Activated CD4-positive, alpha-beta T cell treated with anti-CD3 and anti-CD28 coated beads for 4 hours (primary cell): ENCODE measurements at places on chromosomes 6 and 20.

DNA sequence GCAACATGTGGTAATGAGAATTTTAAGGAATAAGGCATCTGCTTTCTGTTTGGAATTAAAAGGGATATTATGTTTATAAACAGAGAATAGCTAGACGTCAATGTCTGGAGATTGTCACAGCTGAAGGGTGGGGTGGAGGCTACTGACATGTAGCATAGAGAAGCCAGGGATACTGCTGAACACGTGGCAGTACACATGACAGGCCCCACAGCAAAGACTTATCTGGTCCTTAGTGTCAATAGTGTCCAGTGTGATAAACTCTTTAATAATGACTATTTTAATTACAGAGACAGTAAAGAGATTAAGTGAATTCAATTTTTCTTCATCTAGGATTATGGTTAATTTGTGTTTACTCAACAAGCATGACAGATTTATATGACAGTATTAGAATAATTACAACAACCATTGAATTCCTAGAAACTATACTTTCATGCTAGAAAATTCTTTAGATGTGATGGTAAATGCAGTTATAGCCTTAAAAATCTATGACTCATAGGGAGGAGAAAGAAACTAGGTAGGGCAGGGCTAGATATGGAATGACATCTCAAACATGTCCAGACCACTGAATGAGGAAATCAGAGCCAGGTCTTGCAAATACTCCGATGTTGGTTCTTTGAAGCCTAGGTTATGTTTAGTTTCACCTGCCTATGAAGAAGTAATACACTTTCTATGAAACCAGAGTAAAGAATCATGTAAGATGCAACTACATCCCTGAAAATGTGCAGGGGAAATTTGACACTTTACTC lies 399.5 kb downstream of the PHF3 start:
- no peak for DNase-seq

GRCh38 chr6:169982461-169983386 lies 231.3 kb downstream of the ERMARD start:
- DNase-seq: no peak

DNA sequence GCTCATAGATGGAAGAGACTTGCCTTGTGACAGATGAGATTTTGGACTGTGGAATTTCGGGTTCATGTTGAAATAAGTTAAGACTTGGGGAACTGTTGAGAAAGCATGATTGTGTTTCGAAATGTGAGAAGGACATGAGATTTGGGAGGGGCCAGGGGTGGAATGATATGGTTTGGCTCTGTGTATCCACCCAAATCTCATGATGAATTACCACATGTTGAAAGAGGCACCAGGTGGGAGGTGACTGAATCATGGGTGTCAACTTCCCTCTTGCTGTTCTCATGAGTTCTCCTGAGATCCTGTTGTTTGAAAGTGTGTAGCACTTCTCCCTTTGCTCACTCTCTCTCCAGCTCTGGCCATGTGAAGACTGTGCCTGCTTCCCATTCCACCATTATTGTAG lies 17.9 kb downstream of the AHI1 start:
- no peak for DNase-seq

DNA sequence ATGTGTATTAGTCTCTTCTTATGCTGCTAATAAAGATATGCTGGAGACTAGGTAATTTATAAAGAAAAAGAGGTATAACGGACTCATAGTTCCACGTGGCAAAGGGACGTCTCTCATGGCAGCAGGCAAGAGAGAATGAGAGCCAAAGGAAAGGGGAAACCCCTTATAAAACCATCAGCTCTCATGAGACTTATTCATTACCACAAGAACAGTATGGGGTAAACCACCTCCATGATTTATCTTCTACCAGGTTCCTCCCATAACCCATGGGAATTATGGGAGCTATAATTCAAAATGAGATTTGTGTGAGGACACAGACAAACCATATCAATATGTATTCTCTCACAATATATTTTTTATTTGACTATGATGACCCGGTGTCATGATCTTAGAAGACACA lies 109.1 kb downstream of the UTRN start:
- no peak for DNase-seq

GRCh38 chr6:148657048-148657447 lies 89.8 kb upstream of the UST start:
- DNase-seq: no peak

DNA sequence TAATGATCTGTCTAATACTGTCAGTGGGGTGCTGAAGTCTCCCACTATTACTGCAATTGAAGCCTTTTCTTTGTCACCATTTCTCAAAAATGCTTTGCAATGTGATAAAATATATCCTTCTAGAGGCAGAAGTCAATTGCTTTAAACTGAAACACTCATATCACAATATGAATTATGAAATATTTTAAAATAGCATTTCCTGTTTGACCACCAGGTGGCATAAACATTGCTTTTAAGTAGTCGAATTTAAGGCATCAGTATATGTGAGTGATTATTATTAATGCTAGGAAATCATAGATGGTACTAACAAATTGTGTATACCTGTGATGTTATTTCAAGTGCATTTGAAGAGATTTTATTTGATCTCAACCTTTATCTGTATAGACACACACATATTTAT lies 87.5 kb downstream of the MEI4 start:
- DNase-seq: no peak

DNA sequence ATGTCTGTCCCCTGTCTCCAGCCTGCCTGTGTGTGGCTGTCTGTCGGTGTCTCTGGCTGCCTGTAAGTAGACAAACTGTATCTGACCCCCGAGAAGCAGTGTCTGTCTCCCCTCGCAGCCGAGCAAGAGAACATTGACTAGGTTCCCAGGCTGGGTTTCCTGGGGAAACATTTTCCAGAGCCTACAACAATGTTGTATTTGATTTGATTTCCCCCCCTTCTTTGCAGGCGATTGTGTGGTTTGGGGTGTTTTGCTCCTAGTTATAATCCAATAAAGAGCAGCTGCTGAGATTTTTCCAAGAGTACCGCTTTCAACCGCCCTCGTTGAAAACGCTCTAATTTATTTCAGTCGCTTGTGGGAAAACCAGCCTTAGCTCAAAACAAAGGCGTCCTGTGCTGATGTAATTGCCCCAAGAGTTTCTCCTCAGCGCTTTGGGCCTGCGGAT lies 92.6 kb downstream of the CDC5L start:
- DNase-seq: no peak
